Left renal cortex interstitium (tissue), 4 donors: ENCODE measurements at places on chromosomes 1 and 21. TPM values are rescaled to one million over a fixed set of nuclear protein-coding genes. Genes with fewer than 3 reads are reported as not detected.

- no peak for DNase-seq
Observed at GRCh38 chr1:22763487-22764200, 53.0 kb downstream of the EPHB2 start.

DNA sequence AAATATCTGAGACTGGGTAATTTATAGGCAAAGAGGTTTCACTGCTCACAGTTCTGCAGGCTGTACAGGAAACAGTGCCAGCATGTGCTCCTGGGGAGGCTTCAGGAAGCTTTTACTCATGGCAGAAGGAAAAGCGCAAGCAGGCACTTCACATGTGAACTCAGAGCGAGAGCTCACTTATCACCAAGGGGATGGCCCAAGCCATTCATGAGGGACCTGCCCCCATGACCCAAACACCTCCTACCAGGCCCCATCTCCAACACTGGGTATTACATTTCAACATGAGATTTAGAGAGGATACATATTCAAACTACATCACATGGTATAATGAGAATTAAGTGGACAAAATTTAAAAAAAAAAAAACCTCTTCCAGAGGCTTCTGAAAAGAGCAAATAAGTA, 13.7 kb downstream of the WASF2 start:
- no peak for DNase-seq

GRCh38 chr1:54800041-54800898, 853 bp downstream of the TTC22 start:
- DNase-seq: no peak

- DNase-seq: no peak
Observed at GRCh38 chr1:205298191-205298994, 23.2 kb downstream of the NUAK2 start.

DNA sequence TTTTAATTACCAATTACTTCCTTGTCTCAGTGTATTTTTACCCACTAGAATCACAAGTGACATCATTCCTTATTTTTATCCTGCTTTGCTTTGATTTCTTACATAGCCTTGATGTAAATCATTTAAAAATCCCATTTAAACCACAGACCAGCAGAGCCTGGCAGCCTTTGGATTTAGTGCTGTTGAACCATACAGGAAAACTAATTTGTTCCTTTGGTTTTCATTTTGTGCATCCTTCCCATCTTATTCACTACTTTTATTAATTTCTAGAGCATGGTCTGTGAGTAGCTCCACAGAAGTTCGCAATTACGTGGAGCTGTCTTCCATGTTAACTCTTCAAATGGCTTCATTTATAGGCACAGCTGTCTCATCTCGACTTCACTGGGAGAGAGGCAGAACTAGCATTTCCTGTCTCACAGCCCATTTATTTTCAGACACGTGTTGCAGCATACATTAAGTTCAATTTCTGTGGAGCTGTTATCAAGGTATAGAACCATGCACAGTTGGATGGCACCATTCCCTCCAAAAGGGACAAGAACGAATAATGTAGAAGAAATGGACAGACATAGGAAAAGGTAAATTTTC, 235.3 kb downstream of the MRPL39 start:
- DNase-seq: no peak

DNA sequence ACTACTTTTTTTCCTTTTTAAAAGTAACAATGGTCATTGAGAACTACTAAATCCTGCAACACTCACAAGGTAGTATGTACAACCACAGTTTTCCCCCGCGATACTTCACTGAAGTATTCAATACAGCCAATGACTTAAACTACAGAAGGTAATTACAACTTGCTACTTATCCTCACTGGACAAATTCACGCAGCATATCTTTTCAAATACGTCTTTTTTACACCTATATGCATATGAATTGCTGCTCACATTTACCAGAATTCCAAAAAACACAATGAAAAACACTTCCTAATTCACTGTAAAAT, 12.4 kb downstream of the NRIP1 start:
- DNase-seq: no peak

DNA sequence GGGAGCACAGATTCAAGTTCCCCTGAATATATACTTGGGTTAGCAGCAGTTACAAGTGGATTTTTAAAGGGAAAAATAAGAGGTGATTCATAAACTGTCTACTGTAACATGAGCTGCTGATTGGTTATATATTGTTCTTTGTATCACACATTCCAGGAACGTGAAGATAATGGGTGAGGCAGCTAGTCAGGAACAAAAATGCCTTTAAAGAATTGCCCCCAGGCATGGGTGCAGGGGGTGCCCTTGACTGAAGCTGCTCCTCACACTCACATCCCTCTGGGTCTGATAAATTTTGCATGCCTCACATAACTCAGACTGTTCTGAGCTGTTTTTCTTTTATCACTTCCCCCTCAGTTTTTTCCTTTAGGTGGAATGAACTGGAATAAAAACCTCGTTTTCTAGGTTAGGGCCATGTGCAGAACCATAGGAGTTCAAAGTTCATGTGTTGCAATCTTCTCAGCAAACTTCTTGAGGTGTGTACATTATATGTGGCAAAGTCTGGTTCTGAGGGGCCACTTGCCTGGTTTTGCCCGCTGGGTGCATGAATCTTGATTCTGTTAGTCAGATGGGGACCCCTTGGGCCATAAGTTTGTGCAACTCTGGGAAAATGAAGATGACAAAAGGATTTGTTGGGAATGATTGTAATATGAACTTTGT, 21.1 kb downstream of the TBX19 start:
- no peak for DNase-seq

DNA sequence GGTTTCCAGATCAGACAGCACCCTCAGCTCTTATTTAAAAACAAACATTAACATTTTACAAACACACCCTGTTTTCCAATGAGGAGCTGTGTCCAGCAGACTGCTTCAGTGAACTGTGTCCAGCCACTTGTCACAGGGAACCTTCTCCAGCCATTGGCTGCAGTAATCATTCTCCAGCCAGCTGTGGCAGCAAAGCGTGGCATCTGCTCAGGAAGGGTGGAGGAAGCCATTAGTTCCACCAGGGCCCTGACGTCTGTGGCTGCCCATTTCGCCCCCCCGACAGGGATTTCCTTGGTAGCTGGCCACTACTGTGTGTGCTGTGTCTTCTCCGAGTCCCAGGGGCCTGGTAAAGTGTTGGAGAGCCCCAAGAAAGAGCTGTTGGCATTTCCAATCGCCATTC, 62.9 kb upstream of the SELENON start:
- peak; percentile 64 for DNase-seq

DNA sequence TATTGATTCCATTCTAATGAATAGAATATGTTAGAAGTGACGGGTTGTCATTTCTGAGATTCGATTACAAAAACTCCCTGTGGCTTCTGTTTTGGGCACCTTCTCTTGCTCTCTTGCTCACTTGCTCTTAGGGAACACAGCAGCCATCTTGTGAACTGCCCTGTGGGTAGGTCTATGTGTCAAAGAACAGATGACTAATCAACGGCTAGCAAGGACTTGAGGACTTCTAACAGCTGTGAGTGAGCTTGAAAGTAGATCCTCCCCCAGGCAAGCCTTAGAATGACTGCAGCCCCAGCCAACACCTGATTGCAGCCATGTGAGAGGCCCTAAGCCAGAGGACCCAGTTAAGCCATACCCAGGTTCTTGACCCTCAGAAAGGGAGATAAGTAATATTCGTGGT, 49.3 kb downstream of the AZIN2 start:
- DNase-seq: no peak

DNA sequence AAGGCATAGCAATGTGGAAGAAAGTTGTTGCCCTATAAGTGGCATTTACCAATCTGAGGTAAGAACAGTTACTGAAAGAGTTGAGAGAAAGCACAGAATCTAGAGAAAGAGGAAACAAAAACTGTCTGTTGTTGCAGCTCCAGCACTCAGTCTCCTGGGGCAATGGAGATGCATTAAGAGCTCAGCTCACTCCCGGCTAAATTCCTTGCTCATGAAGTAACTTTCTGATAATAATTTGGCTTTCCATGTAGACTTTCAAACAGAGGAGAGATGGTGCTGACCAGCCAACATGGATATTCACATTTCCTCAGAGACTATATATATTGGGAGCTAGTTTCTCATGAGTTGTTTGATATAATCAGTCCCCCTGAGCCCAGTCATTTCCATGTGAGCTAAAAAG, 135.3 kb downstream of the GDAP2 start:
- DNase-seq: no peak

DNA sequence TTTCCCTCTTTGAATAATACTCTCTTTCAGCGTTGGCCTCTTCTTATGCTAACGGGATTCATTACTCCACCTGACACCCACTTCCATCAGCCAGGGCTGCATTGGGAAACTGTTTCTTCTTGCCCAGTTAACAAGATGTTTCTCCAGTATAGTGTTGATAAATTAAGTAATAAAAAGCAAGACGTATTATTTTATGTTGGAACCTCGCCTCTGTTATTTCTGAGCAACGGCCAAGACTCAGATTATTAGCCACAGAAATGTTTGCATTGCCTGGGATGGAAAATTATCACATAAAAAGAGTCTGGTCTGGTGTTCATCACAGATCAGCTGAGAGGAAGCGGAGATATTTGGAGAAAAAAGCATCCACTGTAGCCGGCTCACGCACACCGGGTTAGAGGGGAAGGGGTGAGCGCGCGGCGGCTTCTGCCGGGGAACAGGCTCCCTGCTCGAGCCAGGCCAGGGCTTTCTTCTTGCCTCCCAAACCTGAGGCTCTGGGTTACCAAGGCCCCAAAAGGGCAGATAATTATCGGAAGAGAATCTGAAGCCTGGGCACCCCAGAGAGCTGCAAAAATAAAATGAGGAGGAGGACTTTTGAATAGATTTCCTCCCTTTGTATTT, 189.5 kb downstream of the PRDM16 start:
- DNase-seq: no peak

- DNase-seq: no peak
Observed at GRCh38 chr1:26023826-26024225, 2.3 kb downstream of the EXTL1 start.

DNA sequence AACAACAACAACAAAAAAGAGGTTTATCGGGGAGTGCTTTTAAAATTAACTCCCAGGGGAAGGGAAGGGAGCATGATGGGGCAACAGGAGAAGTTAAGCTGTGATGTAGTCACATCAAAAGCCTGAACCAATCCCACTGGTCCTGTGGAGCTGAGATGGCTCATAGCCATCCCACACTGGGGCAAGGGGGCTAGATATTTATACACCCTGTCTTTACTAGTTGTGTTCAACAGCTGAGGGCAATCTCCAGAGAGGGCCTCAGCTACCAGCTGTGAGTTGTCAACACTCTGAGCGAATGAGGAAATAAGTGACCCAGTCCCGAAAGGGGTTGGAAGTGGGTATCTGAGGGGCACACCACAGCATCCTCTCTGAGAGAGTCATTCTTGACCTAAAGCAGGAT, 31.0 kb upstream of the CREG1 start:
- no peak for DNase-seq

GRCh38 chr1:170657275-170657853, 6.6 kb upstream of the PRRX1 start:
- no peak for DNase-seq

GRCh38 chr1:248306103-248306502, 2.9 kb upstream of the OR2T12 start:
- DNase-seq: no peak

- no peak for DNase-seq
Observed at GRCh38 chr21:42219606-42220137, 732 bp downstream of the ABCG1 start.

DNA sequence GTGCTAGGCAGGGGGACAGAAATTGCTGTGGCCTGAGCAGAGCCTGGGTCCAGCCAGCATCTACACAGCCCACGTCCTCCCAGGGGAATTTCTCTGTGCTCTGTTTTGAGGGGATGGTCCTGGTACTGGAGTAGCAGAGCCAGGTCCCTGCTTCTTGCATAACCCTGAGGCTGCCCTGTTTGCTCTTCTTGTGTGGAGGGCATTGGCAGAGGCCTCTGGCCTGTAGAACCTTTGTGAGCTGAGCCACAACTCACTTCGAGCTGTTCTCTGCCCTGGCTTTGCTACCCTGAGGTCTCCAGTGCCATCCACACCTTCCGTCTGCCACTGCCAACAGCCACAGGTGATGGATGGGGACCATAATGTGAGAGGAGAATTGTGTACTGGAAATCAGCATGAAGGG, 101.9 kb downstream of the KCNJ15 start:
- DNase-seq: no peak

DNA sequence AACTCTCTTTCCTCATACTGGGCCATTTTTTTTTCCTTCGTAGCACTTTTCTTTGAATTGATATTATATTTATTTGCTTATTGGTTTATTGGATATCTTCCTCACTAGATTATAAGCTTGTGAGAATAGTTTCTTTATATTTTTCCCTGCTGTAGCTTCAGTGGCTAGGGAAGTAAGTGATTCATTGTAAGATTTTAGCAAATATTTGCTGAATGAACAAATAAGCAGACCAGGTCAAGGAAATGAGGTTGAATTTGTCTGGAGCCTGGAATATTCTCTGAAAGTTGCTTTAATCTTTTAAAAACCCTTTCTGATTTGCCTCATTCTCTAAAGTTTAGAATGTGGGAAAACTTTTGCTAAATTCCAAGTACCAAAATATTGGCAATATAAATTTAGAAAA, 80.2 kb downstream of the RABGAP1L start:
- no peak for DNase-seq

- no peak for DNase-seq
Observed at GRCh38 chr1:223514644-223515043, 121.4 kb downstream of the CCDC185 start.

GRCh38 chr1:32063261-32063681, 9.5 kb upstream of the TMEM39B start:
- no peak for DNase-seq

DNA sequence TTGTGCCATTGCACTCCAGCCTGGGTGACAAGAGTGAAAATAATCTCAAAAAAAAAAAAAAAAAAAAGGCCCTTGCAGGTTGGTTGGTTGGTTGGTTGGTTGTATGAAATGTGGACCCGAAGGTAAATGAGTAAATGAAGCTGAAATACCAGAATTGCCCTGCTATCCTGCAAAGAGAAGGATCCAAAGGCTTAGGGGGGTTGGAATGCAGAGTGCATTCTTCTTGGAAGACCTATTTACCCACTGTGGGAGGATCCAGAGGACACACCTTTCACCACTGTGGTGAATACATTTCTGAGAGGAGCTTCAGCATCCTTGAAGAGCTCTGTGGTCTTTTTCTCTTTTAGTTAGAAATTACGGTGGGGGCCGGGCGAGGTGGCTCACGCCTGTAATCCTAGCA, 28.7 kb upstream of the EIF4G3 start:
- DNase-seq: no peak

GRCh38 chr1:20174937-20175666, 10.8 kb upstream of the UBXN10 start:
- no peak for DNase-seq

Gene FLAD1
- polyA plus RNA-seq: 31.6 TPM

Gene RNF186
- 0.46 TPM for polyA plus RNA-seq

Gene DCST2
- polyA plus RNA-seq: 2.0 TPM

Gene C1orf87
- 0.40 TPM for polyA plus RNA-seq

Gene GOLPH3L
- polyA plus RNA-seq: 35.7 TPM

Gene OR2T27
- polyA plus RNA-seq: not detected

Gene SELL
- 2.5 TPM for polyA plus RNA-seq

Gene LENEP
- polyA plus RNA-seq: 1.4 TPM

Gene FNDC5
- polyA plus RNA-seq: 57.4 TPM

Gene SHISAL2A
- polyA plus RNA-seq: 1.3 TPM

Gene KCNK2
- 3.1 TPM for polyA plus RNA-seq
